ENCODE measurements at places on chromosomes 6 and 20.

DNA sequence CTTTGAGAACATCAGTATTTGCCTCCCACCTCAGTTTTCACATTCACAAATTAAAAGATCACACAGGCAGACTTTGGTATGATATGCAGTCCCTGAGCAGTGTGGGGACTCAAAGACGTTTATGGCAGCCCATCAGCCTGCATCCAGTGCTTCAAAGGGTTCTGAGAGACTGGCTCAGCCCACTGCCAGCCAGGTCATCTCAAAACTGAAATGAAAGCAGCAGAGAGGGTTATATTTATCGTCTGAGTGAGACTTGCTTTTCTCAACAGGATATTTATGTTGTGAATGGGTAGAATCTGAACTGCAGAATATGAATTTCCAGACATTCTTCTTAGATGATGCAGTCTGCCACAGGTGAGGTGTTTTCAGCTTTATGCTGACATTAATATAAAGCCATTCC lies 159.8 kb downstream of the NRN1 start:
- no peak for DNase-seq

DNA sequence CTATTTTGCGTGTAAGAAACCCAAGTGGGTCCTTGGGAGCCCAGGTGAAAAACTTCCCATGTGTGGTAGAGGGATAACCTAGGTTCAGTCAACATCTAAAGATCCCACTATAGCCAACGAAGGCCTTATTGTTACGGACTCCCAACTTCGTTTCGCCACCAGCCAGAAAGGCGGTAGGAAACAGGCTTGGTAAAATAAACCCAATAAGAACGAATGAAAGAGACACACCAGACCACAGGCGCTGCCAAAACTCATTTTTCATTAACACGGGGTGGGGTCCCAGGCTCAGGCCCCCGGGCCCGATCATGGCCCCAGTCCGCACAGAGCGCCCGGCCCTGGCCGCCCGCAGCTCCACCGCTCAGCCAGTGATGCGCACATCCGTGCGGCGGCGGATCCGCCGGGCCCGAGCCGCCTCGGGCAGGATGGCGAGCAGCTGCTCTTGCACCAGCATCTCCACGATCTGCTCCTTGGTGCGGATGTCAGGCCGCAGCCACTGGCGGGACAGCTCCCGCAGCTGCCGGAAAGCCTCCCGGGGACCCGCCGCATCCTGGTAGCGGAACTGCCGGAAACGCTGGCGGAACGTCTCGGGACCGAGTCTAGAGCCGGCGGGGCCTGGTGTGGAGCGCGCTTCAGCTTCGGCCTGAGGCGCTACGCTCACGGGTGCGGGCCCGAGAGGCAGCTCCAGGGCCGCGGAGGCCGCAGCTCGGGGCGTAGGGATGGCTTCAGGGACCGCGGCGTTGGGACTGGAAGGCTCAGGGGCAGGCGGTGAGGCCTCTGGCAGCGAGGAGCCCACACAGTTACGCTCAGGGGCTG lies 709 bp downstream of the SCAND1 start:
- no peak for DNase-seq

GRCh38 chr6:6790393-6790792 lies 201.9 kb downstream of the LY86 start:
- DNase-seq, result no peak

DNA sequence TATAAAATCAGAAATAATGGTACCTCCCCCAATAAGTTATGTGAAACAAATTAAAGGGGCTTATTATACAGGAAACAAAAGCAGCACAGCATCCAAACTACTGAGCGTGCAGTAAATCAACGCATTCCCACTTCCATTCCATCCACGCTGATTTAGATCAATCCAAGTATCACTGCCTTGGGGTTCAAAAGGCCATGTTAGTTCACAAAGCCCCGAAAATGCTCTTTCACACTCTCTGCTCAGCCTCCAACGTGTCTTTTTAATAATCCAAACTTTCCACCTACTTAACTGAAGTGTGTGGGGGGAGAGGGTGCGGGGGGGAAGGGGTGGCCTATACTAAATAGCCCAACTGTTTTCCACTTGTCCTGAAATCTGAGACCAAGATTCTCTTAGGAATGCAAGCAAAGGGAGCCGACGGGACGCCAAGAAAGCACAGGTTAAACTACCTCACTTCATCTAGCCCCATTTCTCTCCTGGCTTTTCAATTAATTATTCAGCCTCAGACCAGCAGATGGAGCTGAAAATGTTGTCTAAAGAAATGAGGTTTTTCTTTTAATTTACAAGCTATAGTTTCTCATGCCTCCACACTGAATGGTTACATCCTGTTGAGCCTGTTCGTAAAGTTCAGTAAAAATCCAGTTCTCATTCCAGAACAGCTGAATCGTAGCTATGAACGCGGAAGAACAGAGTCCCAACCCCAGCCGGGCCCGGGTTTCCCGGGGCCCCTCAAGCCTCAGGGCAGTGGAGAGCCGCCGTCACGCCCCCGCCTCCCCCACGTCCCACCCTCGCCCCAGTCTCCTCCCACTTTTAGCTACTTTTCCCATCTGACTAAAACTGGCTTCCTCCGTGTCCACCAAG lies 1.0 kb upstream of the NXT1 start:
- DNase-seq, result no peak

DNA sequence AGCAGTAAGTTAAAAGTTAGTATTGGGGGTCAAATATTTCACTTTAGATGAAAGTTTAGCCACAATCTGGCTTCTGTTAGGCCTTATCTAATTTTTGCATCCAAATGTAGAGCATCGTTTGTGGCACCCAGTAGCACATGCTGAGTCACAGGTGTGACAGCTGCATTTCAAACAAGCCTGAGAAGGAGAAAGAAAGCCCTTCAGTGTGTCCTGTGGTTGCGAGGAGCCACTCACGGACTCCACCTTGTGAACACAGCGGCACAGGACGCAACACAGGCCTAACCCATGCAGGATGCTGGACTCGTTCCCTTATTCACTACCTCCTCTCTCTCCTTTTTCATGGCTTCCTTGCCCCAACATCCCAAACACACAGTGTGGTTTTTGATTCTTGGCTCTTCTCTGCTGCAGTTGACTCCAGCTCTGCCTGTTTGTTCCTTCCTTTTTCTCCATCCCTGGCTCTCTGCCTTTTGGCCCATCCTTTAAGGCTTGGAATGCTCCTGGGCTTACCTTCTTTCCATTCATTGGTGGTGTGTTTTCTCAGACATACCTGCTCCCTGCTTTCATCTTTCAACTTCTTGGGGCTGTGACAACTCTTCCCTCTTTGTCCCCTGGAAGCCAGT lies 124.2 kb downstream of the SLC16A10 start:
- DNase-seq, result no peak

DNA sequence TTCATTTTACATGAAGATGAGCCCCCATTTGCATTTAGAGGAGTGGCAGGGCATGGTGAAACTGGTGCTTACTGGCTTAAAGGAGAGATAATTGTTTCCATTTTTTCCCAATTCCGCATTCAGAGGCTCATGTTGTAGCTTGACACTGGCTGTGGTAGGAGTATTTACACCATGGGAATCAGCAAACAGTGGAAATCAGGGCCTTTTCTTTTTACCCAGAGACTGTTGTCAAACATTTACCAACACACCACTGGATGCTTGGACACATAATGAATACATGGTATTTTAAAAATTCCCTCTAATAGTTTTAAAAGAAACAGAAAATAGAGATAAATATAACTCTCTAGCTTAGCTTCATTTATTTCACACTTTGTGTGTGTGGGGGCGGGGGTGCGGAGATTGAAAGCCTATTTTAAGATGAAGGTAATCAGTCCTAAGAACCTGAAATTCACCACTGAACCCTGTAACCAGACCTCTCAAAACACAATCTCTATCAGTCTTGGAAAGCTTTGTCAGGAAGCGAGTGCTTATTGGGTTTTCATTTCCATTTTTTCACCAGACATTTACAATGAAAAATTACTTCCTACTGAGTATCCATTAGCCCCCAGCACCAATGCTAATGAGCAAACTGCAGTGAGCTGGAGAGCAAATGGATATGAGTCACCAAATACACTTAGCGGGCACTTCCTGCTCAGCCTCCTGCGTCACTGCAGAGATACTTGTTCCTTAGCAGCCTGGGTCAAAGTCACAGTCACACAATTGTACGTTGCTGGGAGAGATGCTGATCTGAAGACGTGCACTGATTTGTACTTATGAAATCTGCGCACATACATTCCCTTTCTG lies 532.0 kb downstream of the BCKDHB start:
- no peak for DNase-seq

GRCh38 chr20:16061351-16061750 lies 511.9 kb downstream of the KIF16B start:
- DNase-seq, result no peak

- DNase-seq, result no peak
Measured at GRCh38 chr6:44265722-44266233, 427 bp upstream of the NFKBIE start.
